ENCODE measurements at places on chromosomes 5 and 9.

DNA sequence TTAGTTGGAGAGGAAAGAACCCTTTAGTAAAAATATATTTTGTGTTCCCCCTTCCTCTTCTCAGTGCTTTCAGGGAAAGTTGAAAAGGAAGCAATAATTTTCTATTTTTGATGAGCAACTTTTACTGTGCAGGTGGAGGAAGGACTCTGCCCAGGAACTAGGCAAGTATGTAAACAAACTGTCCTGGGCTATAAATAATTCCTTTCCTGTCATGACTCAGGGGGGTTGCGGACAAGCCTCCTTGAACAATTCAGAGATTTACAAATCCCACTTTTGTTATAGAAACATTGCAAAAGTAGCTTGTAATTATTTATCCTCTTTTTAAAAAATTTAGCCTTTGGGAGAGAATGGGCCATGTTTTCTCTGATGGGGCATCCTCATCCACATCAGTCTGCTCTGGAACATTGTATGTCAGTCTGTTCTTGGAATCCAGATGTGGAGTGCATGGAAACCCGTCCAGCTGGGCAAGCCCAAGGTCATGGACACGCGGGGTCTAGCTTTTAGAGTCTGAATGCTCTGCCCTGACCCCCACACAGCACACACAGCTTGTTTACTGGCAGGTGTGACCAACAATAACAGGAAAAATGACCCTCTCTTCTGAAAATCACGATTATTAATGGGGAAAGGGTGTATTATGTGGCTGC is 127.6 kb downstream of the GADD45G start:
- no peak for DNase-seq

- no peak for DNase-seq
These were observed 816.4 kb downstream of the SEMA5A start for GRCh38 chr5:8729437-8729836.

DNA sequence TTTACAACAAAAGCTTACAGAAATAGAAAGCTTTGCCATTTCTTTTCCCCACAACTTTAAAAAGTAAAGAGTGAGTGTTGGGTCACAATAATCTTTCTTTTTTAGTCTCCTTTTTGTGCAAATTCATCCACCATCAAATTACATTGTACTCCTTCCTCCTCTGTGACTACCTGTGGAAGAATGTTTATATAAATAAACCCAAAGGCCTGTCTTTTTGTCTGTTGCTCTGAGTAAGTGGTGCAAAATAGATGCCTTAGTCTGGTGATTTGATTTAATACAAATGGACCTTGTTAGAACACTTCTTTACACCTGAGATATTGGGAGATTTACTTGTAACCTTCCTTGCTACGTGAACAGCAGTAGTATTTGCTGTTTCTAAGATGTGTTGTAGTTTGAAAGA is 53.5 kb upstream of the TAF11L2 start:
- DNase-seq = no peak

DNA sequence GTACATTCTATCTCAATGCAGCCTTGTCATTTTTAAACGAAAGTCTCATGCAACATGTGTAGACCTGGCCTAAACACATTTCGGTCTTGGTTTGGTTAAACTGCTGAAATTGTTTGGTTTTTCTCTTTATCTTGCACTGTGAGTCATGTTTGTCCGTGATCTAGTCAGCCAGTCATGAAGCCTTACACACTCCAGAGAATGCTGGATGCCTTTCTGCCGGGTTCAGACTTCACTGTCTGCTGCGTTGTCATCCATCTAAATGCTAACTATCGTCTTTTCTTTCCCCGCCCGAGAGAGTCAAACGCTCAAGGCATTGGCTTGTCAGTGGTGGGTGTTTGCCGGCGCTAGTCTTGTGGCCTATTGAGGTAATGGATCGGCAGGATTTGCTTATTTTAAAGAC is 1194.6 kb upstream of the WWC1 start:
- no peak for DNase-seq

DNA sequence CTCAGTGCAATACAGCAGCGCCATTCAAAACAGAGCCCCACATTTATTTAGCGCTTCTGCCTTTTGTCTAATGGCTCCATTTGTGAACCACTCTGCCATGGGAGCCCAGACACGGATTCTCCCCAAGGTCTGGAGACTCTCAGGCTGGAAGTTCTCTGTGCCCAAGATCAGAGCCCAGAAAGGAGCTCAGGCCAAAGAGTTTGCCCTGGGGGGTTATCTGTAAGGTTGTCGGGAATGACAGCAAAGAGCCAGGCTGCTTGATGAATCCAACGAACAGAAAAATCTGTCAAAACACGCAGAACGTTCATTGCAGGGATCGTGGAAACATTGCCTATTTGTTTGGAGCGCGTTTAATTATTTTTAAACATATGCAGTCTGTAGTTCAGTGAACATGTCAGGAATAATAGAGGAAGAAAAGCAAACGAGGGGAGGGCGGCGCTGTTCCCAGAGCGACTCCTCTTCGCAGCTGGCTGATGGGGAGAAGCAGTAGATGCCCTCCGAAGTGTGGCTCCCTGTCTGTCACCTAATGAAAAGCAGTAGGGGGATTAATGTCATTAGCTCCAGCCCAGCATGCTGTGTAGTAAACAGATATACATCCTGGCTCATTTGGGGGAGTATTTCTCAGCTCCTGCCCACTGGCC is 464.9 kb upstream of the MPDZ start:
- DNase-seq = no peak

- DNase-seq = no peak
These were observed 6.9 kb downstream of the PBX3 start for GRCh38 chr9:125754096-125754495.

DNA sequence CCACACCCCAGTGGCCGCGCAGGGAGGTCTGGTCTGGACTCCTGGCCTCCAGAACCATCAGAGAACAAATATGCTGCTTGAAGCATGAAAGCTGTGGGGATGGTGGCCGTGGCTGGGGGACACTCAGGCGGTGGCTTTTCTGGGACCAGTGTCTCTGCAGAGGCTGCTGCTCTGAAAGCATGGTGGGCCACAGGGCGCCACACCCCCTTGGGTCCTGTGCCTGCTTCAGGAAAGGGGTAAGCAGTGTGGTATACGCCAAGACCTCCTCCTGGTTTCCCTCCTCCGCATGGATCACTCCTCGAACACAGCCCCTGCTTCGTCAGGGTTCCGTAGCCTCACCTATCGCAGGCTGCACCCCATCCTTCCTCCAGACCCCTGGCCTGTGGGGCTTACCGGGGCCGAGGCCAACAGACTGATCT is 19.7 kb upstream of the TERT start:
- DNase-seq = no peak

DNA sequence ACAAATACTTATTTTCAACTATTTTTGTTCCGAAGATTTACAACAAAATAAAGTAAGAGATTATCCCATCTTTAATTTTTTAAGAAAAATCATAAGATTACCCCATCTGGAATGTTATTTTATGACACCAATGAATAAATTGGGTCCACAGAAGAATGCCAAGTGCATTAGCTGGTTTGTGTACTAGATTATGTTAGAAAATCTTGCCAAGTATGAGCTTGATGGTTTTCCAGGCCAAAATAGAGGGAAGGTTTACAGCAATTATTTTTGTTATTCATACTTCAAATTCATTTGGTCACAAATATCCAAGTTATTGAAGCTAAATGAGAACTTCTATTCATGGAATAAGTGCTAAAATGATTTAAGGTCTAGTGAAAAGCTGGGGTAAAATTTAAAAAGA is 109.4 kb upstream of the DMRTA1 start:
- DNase-seq = no peak

DNA sequence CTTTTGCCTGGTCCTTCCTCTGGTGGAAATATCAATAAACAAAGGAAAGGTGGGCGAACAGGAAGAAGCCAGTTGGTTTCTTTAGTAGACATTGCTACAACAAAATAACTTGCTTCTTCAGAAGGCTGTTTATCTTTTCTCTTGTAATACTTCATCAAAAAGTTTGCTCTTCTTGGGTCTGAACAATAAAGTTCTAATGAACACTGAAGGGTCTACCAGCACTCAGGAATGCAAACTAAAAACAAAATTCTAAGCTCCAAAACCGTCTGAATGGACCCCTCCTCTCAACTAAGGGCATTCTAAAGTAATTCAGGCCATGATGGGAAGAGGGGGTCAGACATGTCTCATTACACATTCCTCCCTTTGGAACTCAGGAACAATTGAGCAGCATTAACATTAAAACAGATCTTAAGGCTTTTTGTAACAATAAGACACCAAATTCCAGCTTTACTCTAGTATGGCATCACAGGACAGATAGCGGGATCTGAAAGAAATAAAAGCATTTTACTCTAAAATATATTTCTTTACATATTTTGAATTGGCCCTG is 2.3 kb downstream of the TBCA start:
- no peak for DNase-seq

- DNase-seq = no peak
These were observed 30.5 kb downstream of the ZNF618 start for GRCh38 chr9:113906411-113907110.

DNA sequence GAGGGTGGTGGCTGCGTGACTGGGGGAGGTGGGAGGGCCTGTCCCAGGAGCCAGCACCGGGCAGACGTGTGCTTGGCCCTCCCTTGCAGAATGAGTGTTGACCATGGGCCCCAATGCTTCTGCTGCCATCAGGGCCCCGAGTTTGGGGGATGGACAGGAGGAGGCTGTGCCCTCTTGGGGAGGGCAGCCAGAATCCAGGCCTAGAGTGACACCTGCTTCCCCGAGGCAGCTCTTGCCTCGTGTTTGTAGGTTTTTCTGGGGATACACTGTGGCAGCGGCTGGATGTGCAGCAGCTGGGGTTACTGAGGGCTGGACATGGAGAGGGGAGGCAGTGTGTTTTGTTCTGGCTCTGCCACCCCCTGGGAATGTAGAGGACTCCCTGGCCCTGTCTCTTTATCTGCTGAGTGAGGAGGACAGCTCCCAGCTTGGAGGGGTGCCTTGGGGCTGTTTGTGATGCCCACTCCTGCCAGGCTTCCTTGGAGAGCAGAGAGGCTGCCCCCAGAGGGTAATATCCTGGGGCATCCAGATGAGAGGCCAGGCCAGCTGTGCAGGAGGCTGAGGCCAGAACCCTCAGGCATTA is 22.7 kb downstream of the WNK2 start:
- DNase-seq = no peak

All from stimulated activated CD8-positive, alpha-beta memory T cell treated with anti-CD3 and anti-CD28 coated beads, Interleukin-4, amount 100 ng/mL, for 4 hours (primary cell).